ENCODE measurements at places on chromosomes 4 and X.
A peak's percentile ranks its signal among the peaks of the same experiment; 100 is the strongest.

DNA sequence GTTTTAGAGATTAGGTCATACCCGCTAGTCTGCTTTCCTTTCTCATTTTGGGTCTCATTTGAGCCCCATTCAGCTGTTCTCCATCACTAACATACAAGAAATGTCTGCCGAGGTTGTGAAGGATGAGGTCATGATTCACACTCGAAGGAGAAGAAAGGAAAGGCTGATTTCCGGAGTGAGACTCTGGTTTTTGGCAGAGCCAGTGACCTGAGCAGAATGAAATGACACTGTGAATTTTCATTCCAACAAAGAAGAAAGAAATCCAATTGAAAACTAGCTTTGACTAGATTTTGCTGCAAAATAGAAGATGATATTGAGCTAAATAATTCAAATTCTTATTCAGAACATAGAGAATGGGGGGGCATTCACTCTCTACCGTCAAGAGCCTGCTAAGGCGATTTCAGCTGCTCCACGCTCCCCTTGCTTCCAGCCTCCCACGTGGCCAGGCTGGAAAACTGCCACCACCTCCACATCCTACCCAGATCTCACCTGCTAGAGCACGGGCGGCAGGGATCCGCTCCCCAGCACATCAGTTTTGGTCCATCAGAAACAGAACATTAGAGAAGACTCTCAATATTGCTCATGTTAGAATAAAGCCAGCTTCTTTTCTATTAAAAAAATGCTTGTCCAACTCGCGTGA, 39.0 kb downstream of the F11 start:
- no peak for DNase-seq

- DNase-seq, result no peak
Observed at GRCh38 chrX:112545051-112545450, 134.7 kb downstream of the LHFPL1 start.

DNA sequence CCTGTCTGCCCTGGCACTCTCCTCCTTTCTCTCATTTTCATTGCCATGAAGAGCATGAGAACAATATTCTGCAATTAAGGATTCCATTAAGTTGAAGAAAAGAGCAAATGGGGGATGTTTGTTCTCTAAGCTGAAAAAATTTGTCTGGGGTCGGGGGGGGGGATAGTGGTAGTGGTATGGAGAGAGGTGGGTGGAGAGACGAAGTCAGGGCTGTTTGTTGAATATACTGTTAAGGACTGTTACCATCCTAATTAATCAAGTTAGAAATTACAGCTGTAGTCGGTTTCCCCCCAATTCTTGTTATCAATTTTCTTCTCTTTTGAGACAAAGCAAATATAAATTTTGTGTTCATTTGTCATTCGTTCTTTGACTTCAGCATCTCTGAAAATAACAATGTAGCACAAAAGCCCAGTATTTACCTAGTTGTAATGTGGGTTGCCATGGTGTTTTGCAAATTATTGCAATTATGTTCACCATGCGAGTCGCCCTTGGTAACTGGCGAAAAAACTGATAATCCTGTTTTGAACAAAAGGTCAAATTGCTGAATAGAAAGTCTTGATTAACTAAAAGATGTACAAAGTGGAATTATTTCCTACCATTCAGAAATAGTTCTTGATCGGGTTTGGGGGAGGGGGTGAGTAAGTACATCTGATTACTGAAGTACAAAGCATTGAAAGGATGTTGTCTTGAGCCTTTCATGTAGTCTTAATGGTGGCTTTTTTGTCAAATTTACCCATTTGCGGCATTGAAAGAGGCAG, 139.1 kb downstream of the ARX start:
- DNase-seq, result no peak

- no peak for DNase-seq
Observed at GRCh38 chr4:52836678-52837077, 25.4 kb upstream of the RASL11B start.

- DNase-seq, result peak; percentile 17
Observed at GRCh38 chr4:17494258-17495190, 17.4 kb downstream of the QDPR start.

GRCh38 chr4:153611679-153612078, 72.4 kb upstream of the TLR2 start:
- no peak for DNase-seq

DNA sequence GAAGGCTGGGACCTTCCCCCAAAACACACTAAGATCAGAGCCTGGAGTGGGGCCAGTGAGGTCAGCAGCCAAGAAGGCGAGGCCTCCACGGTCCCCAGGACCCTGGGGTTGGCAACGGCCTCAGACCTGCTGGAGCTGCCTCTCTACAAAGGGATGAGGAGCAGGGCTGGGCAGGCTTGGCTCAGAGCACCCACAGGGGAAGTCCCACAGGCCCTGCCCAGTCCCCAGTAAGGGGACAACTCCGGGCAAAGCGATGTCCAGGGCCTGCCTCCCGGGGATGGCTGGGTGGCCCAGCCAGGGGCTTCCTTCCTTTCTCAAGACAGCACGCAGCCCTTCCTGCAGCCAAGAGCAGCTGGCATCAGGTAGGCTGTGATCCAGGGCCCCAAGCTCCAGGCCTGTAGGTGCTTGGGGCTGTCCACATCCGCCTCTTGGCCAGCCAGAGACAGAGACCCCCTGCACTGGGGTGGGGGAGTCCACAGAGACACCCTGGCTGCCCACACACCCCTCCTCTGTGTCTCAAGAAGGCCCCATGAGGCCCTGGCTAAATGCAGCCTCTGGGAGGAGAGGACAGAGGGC, 5.7 kb downstream of the MXD4 start:
- DNase-seq, result peak; percentile 9

DNA sequence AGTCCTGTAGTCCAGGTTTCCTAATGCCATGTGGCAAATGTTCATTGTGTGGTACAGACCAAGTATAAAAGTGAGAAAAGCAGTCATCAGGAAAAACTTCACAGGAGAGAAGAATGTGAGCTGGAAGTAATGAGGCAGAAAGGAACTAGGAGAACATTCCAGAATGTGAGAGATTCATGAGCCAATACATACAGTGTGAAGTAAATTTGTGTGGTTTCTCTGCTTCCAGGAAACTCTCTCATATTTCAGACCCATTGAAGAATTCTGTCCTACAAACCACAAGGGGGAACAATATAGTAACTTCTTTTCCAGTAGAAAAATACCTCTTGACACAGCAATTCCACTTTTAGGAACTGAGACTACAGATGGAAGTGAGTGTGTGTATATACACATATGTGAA, 136.5 kb downstream of the RNF150 start:
- DNase-seq, result no peak

- DNase-seq, result peak; percentile 67
Observed at GRCh38 chrX:133415276-133416105, at the start of gene GPC4. Gene GPC4, minus strand, starts transcription at chrX:133415489. Its CDS starts 524 bp downstream, at chrX:133414965.

GRCh38 chr4:40870150-40870549, 120.4 kb downstream of the NSUN7 start:
- DNase-seq, result no peak

- no peak for DNase-seq
Observed at GRCh38 chr4:127856813-127857447, 23.8 kb upstream of the PLK4 start.

DNA sequence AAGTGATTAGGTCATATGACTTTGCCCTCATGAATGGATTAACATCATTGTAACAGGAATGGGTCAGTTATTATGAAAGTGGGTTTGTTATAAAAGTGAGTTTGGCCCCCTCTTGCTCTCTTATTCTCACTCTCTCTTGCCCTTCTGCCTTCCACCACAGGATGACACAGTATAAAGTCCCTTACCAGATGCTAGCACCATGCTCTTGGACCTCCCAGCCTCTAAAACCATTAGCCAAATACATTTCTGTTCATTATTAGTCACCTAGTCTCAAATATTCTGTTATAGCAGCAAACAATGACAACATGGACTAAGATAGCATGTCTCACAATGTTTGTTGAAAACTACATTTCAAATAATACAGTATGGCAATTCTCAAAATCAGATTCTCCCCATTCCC, 59.7 kb downstream of the RWDD4 start:
- DNase-seq, result no peak

DNA sequence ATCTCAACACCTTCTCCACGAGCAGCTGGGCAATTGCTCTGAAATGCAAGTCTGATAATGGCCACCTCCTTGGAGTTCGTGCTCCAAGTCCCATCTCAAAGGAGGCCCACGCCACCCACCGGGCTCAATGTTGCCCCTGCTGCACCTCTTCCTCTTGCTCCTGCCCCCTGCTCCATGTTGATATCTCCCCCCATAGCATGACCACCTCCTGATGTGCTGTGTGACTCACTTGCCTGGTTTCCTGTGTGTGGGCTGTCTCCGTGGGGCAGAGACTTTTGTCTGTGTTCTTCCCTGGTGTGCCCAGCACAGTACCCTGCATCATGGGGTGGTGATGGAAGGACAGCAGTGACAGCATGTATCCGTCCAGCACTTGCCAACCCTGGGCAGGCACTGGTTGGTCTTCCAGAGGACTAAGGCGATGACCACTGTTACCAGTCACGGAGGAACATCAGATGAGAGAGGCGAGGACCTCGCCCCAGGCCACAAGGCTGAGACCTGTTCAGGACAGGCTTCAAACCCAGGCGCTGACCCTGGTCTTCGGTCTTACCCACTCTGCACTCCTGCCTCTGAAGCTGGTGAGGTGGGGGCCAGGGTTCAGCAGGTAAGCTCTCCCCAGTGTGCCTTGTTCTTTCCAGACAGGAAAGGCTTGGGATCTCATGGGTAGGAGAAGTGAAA, 104.6 kb upstream of the LRPAP1 start:
- no peak for DNase-seq

GRCh38 chrX:138756234-138756633, 44.7 kb upstream of the FGF13 start:
- DNase-seq, result peak; percentile 39

DNA sequence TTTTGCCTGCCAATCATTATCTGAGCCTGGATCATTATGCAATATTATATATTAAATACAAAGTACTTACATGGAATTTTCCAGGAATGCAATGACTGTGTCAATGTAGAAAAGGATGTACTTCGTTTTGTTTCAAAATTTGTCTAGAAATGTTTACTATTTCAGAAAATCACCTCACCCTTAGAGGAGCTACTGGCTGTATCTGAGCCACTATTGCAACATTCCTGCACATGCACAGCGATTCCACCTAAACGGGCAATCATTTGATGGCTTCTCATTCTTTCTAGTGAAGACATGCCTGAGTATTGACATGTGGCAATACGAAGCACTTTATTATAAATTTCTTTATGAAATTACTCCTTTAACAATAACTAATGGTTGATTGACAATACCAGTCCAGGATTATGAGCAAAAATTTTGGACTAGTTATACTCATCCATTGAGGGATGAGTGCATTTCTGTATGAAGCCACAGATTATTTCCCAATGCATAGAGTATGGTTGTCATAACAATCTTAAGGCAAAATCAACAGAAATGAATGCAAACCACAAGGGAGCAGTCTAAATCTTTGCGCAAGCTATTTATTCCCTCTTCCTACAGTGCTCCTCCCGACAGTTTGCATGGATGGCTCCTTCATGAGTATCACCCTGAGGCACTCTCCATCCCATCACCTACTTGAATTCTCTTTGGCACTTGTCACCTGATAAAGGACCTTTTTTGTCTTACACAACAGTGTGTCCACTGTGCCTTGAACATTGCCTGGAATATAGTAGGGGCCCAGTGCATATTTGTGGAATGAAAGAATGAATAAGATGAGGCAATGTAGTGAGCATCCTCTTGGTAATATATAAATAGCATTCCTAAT, 35.8 kb upstream of the MMAA start:
- no peak for DNase-seq

- DNase-seq, result no peak
Observed at GRCh38 chr4:183286590-183287308, 33.3 kb downstream of the CLDN22 start.

- no peak for DNase-seq
Observed at GRCh38 chr4:612052-612748, 13.2 kb upstream of the PDE6B start.

DNA sequence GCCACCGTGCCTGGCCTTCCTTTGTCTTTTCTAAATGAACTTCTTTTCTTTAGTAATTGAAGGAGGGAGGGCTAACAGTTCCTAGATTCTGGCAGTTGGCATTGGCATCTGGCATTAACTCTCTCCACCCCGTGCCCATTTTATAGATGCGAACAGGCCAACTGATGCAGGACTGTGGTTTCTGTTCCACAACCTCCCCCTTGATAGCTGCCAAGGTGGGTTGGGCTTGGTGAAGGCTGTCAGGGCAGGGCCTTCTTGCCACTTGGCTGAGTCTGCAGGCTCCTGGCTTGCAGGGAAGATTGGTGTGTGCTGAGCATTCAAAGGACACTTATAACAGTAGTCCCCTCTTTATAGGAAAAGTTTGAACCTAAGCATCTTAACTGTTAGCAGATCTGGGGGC, 4.3 kb downstream of the SOWAHD start:
- DNase-seq, result no peak

DNA sequence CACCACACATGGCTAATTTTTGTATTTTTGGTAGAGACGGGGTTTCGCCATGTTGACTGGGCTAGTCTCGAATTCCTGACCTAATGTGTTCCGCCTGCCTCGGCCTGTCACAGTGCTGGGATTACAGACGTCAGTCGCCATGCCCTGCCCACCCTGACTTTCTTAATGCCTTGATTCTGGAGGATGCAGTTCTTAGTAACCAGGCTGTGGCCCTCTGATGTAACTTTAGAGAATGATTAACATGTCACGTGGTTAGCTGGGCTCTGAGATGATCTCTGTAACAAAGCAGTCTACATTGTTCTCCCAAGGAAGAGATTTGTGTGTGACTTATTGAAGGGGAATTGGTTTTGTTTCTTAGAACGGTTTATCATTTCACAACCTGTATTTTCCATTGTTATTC, 30.6 kb downstream of the ANK2 start:
- no peak for DNase-seq

DNA sequence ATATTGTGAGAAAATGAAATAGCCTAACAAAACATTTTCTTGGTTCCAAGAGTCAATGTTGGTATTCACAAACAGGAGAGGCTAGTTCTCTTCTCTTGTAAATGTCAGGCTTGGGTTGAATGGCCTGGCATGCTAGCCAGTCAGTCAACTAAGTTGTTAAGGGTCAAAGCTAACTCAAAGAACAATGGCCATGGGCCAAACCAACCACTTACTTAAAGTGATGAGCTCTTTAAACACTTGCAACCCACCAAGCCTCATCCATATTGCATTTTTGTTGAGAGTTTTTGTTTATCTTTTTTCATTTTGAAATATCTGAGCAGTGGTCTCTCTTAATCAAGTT, 394.5 kb downstream of the RAB28 start:
- no peak for DNase-seq

- DNase-seq, result no peak
Observed at GRCh38 chr4:53043891-53044650, 182.0 kb downstream of the RASL11B start.

DNA sequence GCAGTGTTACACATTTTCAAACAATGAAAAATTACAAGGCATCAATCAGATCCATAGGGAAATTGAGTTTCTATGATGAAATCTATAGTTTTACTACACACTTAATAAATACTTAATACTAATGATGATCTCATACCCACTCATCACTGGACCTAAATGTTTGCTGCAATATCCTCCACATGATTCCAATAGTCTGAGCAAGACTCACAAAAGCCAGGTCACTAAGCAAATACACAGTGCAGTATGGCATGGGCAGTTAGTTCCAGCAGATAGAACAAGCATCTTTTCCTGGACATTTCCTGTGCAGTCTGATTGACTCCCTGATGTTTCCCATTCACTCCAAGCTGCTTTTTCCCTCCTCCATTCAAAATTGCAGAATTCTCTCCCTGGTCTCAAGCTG, 109.0 kb upstream of the ATOH1 start:
- no peak for DNase-seq

Measured in mucosa of gallbladder (tissue), 1 donor.